Activated T-helper 17 cell treated with anti-CD3 and anti-CD28 coated beads, Interleukin-2, amount 50 U/mL, for 72 hours (primary cell): ENCODE measurements at places on chromosomes 4 and X. TPM values are rescaled to one million over a fixed set of nuclear protein-coding genes. Genes with fewer than 3 reads are reported as not detected.

DNA sequence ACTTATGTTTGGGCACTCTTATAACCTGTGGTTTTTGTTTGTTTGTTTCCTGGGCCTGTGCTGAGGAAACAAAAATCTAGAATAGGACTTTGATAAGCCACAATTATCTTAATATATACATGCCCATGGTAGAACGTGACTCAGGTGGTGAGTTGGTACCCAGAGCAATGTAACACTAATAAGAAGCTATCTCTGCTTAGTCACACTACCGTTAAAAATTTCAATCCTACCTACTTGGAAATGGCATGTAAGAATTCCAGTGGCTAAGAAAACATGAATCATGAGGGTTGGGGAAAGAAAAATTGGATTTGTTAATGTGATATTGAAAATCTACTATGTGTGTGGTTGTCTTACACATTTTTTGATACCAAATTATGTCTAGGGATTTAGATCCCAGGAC is 30.5 kb upstream of the ADGRG2 start:
- no peak for ATAC-seq

The NSUN7 gene
- not detected for total RNA-seq

- ATAC-seq = peak; percentile 86
Observed at GRCh38 chrX:45622042-45622423, 421.4 kb upstream of the DIPK2B start.

DNA sequence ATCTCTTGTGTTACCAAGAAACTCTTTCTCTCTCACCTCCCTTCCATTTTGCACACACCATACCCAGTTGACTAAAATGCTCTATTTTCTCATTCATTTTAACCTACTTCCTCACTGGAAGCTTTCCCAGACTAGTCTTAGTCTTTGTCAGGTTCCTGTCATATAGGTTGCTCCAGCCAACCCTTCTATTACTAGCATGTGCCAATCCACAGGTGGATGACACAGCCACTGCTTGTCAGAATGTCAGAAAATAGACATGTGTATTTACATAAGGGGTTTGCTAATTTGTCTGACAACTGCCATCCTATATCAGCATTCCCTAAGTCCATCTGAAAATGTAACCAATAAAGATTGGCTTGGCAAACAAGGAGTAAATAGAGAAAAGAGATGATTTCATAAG is 239.2 kb upstream of the SMIM31 start:
- ATAC-seq = no peak

The C4orf50 gene
- total RNA-seq = 2.1 TPM

GRCh38 chr4:1081689-1082040 is 31.7 kb downstream of the RNF212 start:
- peak; percentile 90 for ATAC-seq

- ATAC-seq = no peak
Observed at GRCh38 chr4:99803566-99804101, 13.0 kb upstream of the DAPP1 start.

- no peak for ATAC-seq
Observed at GRCh38 chr4:137934911-137935310, 307.2 kb downstream of the SLC7A11 start.

The GUCY1A1 gene
- total RNA-seq = not detected

The FOXR2 gene
- total RNA-seq = not detected

- no peak for ATAC-seq
Observed at GRCh38 chr4:70062000-70062399, 11.8 kb downstream of the HTN1 start.

The RBM46 gene
- not detected for total RNA-seq

GRCh38 chr4:99885063-99885664 is 9.1 kb downstream of the LAMTOR3 start:
- no peak for ATAC-seq

- ATAC-seq = no peak
Observed at GRCh38 chr4:29336861-29337260, 1383.3 kb upstream of the PCDH7 start.

DNA sequence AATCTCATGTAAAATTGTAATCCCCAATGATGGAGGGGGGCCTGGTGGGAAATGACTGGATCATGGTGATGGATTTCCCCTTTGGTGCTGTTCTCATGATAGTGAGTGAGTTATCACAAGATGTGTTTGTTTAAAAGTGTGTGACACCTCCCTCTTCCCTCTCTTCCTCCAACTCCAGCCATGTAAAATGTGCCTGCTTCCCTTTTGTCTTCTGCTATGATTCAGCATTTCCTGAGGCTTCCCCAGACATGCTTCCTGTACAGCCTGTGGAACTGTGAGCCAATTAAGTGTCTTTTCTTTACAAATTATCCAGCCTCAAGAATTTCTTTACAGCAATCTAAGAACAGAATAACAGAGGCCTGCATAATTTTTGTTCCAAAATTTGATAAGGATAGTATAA is 85.2 kb downstream of the ANAPC10 start:
- no peak for ATAC-seq

DNA sequence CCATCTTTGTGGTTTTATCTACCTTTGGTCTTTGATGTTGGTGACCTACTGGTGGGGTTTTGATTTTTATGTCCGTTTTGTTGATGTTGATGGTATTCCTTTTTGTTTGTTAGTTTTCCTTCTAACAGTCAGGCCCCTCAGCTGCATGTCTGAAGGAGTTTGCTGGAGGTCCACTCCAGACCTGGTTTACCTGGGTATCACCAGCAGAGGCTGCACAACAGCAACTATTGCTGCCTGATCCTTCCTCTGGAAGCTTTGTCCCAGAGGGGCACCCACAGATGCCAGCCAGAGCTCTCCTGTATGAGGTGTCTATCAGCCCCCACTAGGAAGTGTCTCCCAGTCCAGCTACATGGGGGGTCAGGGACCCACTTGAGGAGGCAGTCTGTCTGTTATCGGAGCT is 199.3 kb upstream of the WDFY3 start:
- ATAC-seq = no peak

- peak; percentile 72 for ATAC-seq
Observed at GRCh38 chr4:67581208-67581857, 22.8 kb downstream of the STAP1 start.

GRCh38 chrX:14948691-14949090 is 75.5 kb downstream of the MOSPD2 start:
- no peak for ATAC-seq

DNA sequence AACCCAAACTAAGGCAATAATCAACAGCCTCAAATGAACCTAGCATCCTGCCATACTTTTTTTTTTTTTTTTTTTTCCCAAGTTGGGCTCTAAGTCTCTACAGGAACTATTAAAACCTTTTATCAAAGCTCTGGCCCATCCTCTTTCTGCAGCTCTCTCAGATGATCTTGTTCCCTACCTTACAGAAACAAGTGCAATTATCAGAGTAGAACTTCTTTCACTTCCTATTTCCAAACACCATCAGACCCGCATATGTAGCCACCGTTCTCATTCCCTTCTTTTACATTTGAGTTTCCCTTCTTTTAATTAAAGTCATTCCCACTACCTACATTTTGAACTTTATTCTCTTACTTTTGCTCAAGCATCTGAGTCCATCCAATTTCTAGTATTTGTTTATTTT is 690.6 kb downstream of the DMD start:
- no peak for ATAC-seq

DNA sequence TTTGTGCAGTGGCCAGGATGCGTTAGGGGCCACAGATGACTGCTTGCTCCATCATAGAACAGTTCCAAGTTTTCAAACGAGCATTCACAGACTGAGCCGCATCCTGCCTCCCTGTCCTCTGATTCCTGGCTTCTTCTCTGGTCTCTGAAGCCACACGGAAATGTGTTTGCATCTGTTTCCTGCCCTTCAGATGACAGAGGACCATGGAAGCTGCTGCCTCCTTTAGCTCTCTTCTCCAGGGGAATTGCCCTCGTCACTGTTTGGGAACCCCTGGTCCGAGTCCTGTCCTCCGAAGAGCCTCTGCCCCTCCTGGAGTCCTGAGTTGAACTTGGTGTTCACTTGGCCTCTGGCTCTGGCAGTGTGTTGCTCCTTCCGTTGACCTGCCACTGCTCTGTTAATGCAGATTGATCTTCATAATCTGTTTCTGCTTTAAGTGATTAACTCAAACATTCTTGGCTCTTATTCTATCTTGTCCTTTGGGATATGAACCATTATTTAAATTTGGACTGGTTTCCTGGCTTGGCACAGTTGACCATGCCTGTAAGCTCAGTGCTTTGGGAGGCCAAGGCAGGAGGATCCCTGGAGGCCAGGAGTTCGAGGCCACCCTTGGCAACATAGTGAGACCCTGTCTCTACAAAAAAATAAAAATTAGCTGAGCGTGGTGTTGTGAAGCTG is 96.0 kb downstream of the PTTG2 start:
- no peak for ATAC-seq

The PASD1 gene
- not detected for total RNA-seq

The NELFA gene
- 40.8 TPM for total RNA-seq

GRCh38 chr4:77699731-77700210 is 94.2 kb downstream of the CXCL13 start:
- ATAC-seq = no peak

DNA sequence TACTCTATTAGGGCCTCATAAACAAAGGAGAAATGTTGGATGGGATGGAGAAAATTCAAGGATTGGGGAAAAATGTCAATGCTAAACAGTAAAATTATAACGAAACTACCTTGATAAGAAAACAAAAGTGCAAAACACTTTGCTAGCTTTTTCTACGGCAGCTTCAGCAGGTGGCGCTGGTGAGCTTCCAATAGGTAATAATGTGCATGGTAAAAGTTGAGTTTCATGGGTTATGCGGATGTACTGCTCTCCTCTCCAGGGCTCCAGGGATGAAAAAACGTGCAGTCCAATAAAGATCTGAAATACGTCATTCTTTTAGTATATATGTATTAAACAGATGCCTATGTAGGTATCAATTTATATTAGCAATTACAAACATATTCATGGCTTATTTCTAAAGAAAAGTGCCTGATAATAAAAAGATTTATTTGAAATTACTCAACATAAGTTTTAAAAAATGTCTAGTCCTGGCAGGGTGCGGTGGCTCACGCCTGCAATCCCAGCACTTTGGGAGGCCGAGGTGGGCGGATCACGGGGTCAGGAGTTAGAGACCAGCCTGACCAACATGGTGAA is 239.6 kb downstream of the GRXCR1 start:
- no peak for ATAC-seq

DNA sequence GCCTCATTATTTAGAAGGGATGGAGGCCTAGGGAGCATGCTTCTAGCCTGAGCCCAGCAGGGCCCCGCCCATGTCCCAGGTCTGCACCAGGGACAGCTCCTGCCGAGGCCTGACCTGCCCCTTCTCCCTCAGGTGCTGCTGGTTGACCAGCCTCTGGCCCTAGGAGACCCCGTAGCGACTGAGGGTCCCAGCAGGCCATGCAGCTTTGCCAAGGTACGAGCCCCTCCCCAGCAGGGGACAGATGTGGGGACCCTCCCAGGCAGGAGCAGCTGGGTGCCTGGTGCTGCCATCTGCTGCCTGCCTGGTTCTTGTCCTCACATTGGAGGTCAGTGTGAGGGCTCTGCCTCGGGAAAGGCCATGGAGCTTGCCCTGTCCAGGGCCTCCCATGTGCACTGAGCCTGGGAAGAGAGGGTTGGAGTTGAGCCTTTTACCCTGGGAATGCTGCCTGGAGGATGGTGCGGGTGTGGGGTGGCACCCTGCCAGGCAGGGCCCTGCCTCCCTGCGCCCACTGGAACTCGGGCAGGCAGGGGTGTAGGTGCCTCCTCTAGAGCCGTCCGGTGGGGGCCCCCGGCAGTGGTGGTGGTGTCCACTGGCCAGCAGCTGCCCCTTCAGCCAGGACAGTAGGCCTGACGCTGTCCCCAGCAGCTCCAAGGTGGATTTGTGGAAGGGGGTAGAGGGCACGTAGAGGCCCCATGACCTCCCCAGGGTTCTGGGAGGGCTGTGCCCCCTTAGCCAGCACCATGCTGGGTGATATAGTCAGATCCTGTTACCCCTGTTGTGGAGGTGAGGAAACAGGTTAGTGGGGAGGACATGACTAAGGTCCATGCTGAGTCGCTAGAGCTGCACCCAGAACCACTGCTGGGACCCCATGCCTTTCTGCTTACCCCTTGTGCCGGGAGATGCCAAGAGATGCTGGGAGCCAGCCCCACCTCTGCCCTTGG is 2.2 kb upstream of the MSANTD1 start:
- ATAC-seq = no peak

DNA sequence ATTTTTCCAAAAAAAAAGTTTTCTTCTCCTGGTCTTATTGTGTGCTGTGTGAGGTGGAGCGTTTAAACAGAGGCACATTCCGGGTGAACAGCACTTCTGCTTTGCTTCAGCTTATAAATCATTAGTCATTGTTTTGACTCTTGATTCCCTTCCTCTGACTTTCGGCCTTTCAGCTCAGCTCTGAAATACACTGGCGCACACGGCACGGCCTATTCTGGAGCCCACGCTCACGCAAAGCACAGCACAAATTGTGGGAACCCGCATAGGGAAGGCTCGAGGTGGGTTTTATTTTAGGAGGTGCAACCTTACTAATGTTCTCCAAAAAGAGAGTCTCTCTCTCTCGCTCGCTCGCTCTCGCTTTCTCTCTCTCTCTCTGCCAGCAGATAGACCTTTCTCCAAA is 4.0 kb downstream of the POU3F4 start:
- ATAC-seq = no peak

DNA sequence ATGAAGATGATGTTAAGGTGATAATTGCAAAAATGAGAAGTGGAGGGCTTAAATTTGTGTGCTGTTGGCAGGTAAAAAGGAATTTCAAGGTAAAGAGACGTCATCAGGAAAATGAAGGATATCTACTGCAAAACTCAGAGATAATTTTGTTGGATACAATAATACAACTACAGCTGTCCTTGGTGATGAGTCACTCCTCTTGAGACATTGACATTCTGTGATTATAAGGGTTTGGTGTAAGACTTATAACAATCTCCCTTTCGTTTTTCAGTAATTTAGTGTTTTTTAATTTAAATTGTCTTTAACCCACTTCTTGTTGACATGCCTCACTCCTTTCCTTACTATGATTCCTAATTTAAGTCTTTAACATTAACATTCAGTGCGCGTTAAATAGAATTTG is 1074.1 kb upstream of the SLIT2 start:
- no peak for ATAC-seq

DNA sequence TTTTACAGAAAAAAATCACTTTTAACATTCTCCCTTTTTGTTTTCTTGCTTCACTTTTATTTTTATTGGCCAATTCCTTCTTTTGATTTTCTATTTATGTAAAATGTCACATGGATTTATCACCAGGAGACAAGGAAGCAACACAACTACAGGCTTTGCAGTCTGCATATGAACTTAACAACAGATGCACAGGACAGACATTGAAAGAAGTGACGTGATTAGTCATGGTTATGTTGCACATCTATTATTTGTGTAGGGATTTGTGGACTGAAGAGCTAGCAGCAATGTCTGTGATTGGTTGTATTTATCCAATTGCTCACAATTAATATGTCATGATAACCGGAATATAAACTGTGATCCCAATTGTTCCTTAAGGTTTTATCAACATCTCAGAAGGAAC is 147.8 kb upstream of the KLF3 start:
- ATAC-seq = no peak

DNA sequence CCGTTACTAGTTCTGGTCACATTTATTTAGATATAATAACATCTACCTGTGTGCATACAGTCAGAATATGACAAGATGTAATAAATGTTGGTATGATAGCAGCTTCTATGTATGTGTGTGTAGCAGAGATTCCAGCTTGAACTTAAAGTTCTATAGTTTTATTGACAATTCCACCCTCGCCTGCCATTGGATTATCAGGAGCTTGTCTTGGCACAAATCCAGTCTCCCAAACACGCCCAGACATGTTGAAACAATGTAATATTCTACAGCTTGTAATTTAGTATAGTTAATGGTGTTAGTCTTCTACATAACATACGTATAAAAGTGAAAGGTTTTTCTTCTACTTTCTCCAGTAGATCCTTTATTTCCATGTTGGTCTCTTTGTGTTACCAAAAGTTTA is 44.4 kb downstream of the BBS12 start:
- no peak for ATAC-seq
